ENCODE measurements at places on chromosomes 3 and 15.

DNA sequence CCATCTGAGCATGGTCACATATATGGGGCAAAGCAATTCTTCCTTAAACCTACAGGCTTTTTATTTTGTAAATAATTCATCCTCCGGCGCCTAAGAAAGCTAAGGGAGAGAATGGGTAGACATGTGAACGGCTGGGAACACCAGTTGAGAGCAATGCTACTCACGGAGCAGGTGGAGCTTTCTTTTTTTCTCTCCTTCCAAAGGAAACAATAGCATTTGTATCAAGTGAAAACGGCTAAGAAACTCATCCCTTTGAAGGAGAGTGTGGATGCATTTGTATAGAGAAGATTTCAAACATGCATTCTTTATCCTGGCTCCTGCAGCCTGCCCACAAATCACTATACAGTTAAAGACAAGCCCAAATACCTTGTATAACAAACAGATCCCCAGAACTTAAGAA lies 637.8 kb downstream of the MAGI1 start:
- DNase-seq: no peak

DNA sequence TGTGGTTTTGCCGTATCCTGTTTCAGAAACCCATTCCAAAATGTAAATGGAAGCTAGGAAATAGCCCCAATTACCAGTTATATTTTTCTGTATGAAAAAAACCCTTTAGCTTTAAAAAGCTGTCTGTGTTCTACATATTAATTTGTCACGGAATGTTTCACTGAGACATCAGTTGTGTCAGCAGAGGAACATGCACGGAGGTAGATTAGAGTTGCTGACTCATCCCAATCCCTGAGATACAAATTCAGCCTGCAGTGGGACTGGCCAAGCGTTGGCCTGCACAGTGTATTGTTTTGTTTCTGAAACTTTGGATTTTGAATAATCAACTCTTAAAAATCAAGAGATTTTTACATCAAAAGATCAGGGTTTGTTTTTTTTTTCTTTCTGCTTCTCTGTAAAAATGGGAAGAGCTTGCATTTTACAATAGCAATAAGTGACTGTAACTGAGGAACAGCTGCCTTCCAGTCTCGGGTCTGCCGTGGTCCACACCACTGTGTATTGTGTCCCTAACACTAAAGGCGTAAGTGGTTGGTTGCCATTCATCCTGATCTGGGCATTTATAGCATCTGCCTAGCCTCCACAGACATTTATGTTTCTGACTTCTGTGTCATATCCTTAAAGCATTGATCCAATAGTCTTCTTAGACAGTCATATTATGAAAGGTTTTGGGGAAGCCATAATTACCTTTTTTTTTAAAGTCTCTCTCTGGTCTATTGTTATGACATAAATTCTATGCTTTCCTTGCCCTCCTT lies 218.1 kb downstream of the ADAMTSL3 start:
- no peak for DNase-seq

- no peak for DNase-seq
Measured at GRCh38 chr3:79521221-79521848, 246.5 kb downstream of the ROBO1 start.

DNA sequence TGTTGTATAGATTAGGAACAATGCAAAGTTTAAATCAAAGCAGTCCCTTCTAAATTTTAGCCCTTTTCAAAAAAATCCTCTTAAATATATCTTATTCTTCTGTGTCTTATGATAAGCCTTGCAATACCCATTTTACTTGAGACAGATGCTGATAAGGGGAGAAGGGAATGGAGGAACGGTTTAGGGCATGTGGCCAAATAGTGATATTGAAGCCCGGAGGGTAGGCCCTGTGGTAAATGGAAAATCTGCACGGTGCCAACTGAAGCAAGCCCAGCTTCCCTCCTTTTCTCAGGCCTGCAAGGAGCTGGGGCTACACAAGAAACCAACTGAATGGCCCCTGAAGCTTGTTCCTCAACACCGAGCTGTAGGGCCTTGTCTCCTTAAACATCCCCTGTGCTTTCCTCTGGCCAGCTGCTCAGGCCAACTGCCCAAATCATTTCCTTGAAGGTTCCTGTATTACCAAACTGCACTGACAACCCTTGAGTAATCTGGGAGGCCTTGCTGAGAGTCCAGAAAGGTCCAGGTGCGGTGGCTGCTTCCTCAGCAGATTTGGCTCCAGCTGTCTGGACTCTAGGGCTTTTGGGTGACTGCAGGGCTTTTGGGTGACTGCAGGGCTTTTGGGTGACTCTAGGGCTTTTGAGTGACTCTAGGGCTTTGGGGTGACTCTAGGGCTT lies 67.2 kb downstream of the NCEH1 start:
- no peak for DNase-seq

DNA sequence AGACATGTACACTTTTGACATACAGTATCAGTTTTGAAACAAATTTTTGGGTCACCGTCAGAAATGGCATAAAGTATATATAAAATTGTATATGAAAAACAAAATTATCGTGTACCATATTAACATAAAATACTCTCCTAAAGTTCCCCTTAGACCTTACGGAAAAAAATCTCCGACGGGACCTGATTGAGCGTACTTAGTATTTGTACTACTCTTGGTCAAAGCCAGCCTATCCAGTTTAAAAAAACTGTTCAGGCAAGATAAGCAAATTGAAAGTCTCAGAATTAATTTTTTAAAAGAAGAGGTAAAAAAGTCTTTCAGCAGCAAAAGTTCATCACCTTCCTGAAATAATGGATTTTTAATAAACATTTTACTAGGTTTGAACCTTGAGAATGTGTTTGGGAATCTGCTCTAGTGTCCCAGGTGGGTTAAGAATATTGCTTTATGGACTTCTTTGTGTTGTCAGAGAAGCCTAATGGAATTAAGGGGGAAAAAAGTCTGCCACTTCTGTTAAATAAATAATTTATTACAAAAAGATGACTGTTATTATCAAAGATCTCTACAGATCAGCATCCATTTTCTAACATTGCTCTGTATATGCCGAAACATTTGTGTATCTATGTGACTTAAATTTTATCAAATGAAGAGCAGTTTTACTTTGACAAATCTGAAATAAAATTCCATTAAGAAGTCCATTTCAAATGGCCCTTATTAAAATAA lies 48.6 kb downstream of the ZBTB20 start:
- no peak for DNase-seq

GRCh38 chr15:31266712-31267111 lies 59.9 kb upstream of the KLF13 start:
- DNase-seq: no peak

DNA sequence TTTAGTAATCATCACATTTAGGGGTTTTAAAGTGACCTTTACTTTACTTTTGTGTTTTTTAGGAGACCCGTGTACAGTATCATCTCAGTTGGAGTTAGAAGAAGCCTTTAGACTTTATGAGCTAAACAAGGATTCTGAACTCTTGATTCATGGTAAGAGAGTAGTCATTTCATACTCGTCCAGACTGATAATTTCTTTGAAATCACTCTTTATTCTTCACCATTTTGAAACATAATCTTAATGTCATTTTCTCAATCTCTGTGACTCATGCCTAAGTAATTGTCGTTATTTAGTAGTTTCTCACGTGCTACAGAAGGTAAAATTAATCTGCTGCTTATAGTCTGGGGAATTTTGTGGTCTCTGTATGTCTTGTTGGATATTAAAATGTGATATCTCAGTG lies 37.7 kb downstream of the PRKCI start:
- DNase-seq: no peak

GRCh38 chr3:112471596-112472325 lies 27.5 kb downstream of the BTLA start:
- DNase-seq: no peak

- DNase-seq: no peak
Measured at GRCh38 chr3:110062716-110063115, 725.4 kb upstream of the DPPA4 start.

DNA sequence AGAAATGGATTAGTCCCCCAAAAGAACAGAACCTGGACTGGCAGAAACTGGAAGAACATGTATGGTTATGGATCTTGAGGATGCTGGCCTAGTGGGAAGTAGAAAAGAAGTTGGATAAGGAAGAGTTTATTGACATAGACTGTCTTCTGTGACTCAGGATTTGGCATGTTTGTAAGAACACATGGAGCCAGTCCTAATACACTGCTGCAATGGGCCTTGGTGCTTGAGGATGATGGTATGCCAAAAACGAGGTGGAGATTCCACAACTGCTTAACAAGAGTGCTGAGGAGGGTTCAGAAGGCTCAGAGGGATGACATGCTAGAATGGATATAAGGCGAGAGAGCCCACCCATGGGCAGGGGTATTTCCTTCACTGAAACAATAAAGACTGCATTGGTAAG lies 22.4 kb downstream of the LZTFL1 start:
- no peak for DNase-seq

GRCh38 chr3:70855149-70855548 lies 542.7 kb upstream of the MDFIC2 start:
- no peak for DNase-seq

GRCh38 chr15:68217341-68217740 lies 12.2 kb downstream of the CLN6 start:
- DNase-seq: no peak

DNA sequence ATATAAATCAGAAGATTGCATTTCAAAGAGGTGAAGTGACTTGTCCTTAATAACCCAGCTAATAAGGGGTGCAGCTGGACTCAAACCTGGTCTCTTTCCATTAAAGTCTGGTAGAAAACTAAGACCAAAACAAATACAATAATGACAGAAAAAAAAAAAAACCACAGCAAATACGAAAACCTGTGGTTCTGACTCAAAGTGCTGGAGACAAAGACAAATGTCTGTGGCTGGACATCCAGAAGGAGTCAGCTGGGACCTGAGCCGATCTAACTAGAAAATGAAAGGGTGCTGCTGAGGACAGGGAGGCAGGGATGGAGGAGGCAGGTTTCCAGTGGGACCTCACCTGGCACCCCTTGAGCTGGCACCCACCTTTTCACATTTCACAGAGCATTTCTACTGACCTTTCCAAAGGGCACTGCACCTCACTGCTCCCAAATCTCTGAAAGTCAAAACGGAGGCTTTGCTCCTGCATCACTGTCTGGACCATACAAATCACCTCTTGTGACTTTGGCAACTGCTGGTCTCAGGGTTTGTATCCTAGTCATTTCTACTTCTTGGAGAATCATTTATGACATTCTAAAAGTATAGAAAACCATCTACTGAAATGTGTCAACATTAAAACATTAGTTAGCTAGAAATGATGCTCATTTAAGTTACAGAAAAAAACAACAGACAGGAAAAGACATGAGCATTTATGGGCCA lies 61.7 kb downstream of the CCNL1 start:
- DNase-seq: no peak

- no peak for DNase-seq
Measured at GRCh38 chr3:41327718-41328117, 128.4 kb downstream of the CTNNB1 start.

GRCh38 chr3:66449411-66449974 lies 51.3 kb downstream of the LRIG1 start:
- no peak for DNase-seq

GRCh38 chr15:88800026-88800425 lies 3.2 kb upstream of the ACAN start:
- DNase-seq: no peak

- DNase-seq: no peak
Measured at GRCh38 chr3:67167481-67167880, 169.4 kb downstream of the KBTBD8 start.

- DNase-seq: no peak
Measured at GRCh38 chr3:160545504-160545871, 19.9 kb downstream of the KPNA4 start.

DNA sequence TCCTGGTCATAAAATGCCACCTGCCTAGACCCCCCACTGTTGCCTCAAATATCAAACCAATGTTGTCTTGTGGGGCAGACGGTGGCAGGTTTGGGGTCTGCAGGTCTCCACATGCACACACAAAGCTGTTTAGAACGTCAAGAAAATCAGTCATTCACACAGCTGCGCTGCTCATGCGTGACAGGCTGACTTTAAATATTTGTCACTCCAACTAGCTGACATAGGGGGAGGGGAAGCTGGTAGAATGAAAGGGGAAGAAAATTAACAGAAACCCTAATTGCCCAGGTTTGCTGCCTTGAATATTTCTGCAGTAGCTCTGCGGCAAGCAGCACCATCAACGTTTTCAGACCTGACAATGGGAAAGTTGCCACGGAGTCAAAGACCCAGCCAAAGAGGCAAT lies 201.8 kb downstream of the ABHD5 start:
- no peak for DNase-seq

DNA sequence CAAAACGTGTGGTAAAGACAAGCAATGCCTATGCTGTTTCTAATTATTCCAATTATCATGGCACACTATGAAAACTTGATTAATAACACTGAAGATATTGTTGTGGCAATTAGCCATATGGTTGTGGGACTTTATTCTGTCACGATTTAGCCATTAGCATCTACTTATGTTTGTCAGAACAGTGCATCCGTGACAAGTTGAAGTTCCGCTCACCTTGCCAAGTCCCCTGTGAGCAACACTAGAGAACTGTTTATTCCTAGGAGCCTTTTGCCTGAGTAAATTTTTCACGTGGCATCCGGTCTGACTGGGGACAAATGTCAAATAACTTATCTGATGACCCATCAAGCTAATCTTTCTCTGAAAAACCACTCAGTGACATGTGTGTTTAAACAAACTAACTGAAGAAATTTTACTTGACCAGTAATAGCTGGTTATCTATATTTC lies 403.3 kb downstream of the TBC1D5 start:
- no peak for DNase-seq

- DNase-seq: no peak
Measured at GRCh38 chr3:163043074-163043473, 1546.5 kb downstream of the OTOL1 start.

DNA sequence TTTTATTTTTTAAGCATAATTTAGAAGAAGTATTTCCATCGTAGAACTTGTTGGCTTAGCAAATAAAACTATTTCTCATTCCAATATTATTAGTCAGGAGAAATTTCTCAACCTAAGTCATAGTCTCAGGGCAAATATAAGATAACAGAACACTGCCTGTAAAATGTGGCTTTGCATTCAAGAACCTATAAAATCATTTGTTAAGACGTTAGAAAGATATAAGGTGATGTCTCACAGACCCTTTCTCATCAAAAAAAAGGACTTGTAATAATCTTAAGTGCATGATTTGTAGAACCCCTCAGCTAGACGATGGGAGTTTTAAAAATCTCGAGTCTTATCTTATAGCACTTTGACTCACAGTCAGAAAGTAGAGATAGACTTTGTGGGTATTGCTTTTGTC lies 314.7 kb upstream of the CFAP20DC start:
- DNase-seq: no peak

DNA sequence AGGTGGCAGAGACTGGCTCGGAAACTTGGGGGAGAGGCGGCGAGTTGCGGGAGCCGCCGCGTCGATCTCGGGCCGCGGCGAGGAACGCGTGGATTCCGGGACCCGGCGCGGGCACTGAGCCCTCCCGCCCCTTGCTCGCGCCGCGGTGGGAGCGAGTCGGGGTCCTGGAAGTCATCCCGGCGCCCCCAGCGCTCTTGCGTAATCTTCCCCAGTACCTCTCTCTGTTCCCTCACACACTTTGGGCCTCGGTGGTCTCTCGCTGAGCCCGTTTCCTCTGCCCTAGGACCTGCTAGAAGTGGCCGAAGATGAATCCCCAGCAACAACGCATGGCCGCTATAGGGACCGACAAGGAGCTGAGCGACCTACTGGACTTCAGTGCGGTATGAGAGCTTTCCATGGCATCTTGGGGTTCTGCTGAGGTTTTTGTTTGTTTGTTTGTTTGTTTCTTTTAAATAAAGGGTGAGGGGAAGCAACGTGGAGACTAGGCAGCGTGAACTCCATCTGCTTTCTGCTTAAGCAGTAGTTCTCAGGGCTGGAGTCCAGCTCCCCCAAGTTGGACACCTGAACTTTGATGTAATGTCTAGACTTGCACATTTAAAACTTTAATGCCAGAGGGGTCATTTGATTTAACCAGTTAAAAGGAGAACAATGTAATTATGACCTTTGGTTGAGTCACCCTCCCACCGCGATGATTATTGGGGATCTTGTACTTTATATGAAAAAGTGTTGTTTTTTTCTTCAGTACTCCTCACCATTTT lies 1.3 kb downstream of the TCF12 start:
- peak; percentile 32 for DNase-seq
